Caco-2 (cell line): ENCODE measurements at places on chromosomes 3 and 15.

DNA sequence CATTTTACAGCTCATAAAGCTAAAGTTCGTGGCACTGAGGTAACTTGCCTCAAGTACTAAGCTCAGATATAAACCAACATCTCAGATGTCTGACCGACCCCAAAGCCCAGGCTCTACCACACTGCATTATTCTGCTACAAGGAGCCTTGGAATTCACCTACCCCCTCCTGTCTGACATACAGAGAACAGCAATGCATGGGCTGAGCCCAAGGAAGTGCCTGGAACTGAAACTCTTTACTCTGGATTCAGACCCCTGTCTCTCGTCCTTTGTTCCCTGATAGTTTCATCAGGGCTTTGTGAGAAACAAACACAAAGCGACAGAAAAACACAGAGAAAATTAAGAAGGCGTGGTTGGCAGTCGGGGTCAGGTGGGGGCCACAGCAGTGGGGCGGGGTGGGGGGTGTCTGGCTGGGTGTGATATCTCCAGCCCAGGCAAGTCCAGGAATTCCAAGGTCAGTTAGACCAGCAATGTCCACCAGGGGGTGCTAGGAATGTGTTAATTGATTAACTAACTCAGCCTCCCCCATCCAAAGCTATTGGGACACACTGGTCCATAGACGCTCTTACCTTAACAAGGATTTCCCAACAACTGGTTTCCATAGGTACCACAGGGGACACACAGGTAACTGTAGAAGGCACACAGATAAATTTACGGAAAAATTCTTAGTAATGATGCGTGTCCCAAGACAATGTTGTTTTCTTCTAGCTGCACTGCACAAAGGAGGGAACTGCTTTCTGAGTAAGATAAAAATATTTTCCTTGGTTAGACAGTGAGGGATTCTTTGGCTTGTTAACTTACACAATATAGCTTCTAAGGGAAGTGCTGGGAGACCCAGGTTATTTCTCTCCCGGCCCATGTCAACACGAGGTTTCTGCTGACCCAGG is 18.8 kb upstream of the SSUH2 start:
- H3K27ac ChIP-seq = no peak overlapping the region
- peaks cover 59% of the 10 kb centered on the region for H3K4me1 ChIP-seq
- H3K27me3 ChIP-seq = no peaks in the 10 kb centered on the region
- H3K36me3 ChIP-seq = no peaks in the 10 kb centered on the region

- H3K27ac ChIP-seq = no peak overlapping the region
- peaks cover 69% of the 10 kb centered on the region for H3K4me1 ChIP-seq
- no peaks in the 10 kb centered on the region for H3K27me3 ChIP-seq
- H3K36me3 ChIP-seq = no peaks in the 10 kb centered on the region
Observed at GRCh38 chr3:9404680-9405079, 7.3 kb downstream of the SETD5 start.

GRCh38 chr3:51940648-51941462 is 849 bp downstream of the RRP9 start:
- H3K4me3 ChIP-seq = peak overlapping the region; percentile 49
- peaks cover 13% of the 10 kb centered on the region for H3K4me1 ChIP-seq
- no peaks in the 10 kb centered on the region for H3K27me3 ChIP-seq

DNA sequence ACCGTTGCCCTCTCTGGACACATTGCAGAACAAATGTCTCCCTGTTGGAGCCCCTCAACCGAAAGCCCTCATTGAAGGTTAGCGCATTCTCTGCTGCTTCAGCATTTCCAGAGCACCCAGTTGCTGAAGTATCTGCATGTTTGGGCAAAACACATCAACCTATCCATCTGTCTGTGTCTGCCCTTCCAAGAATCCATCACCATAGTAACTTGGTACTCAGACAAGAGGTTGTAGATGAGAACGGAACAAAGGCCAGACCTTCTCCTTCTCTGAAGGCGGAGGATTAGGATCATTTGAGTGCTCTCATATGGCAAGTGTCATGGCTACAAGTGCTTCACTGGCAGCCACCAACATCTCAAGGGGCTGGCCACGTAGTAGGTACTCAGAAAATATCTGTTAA is 23.1 kb upstream of the RHO start:
- no peak overlapping the region for H3K27ac ChIP-seq
- no peaks in the 10 kb centered on the region; the same call in 1 of the 2 replicates for H3K36me3 ChIP-seq
- no peak for DNase-seq
- H3K27me3 ChIP-seq = no peaks in the 10 kb centered on the region
- peaks cover 11% of the 10 kb centered on the region for H3K4me1 ChIP-seq

- peak; percentile 26 for DNase-seq
- no peak overlapping the region for H3K4me3 ChIP-seq
- H3K27ac ChIP-seq = no peak overlapping the region
- no peaks in the 10 kb centered on the region for H3K36me3 ChIP-seq
- H3K27me3 ChIP-seq = no peaks in the 10 kb centered on the region
Observed at GRCh38 chr3:195709676-195710085, 11.1 kb upstream of the MUC20 start.

DNA sequence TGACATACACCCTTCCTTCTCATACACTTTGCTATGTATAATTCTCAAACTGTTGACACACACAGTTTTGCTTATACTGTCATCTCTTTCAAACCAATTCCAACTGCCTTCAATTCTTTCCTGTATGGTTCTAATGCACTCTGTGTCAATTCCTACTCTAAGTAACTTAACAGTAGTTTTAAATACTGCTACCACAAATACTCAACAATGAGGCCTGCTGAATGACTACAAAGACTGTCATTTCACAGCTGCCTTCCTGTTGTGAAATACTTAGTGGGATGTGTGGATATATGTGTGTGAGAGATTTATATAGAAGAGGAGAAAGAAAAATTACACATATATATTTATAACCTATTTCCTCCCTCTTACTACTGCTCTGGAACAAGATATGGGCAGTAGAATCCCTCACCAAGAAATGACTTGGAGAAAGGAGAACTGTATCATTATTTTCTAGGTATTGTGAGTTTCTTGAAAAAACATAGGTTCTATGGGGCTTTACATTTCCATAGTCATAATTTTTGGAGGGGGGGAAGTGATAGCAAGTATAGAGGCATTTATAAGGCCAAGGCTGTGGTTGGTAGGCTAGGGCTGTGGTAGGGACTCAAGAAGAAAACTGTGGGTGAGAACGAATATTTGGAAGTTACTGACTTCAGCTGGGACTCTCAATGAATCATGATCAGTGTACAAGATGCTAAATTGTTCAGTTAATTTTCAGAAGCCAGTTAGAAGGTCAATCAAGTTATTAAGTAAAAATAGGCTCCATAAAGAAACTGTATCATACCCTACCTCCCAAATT is 88.7 kb downstream of the ANKRD28 start:
- H3K4me1 ChIP-seq = no peaks in the 10 kb centered on the region
- H3K36me3 ChIP-seq = no peaks in the 10 kb centered on the region; the same call in 1 of the 2 replicates
- no peak for DNase-seq
- H3K27me3 ChIP-seq = no peaks in the 10 kb centered on the region

GRCh38 chr15:43911235-43911781 is 84.5 kb downstream of the WDR76 start:
- no peak overlapping the region for H3K27ac ChIP-seq
- H3K4me1 ChIP-seq = peaks cover 9% of the 10 kb centered on the region; the same call in 1 of the 2 replicates
- H3K36me3 ChIP-seq = no peaks in the 10 kb centered on the region

DNA sequence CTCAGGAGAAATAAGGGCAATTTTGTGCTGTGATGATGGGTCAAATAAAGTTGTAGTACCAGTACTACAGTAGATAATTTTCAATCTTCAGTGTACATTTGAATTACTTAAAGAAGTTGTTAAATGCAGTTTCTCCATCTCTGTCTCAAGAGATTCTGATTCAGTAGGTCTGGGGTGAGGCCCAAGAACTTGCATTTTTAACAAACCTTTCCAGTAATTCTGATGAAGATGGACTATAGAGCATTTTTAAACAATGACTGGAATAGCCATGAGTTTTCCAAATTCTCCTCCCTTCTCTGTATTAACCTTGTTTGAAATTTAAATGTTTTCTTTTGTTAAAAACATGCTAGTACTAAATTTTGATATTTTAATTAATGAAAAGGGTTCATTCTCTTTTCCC is 127.0 kb upstream of the CD96 start:
- no peak for DNase-seq
- no peak overlapping the region for H3K27ac ChIP-seq
- H3K27me3 ChIP-seq = no peaks in the 10 kb centered on the region
- H3K4me3 ChIP-seq = no peak overlapping the region
- H3K4me1 ChIP-seq = no peaks in the 10 kb centered on the region

DNA sequence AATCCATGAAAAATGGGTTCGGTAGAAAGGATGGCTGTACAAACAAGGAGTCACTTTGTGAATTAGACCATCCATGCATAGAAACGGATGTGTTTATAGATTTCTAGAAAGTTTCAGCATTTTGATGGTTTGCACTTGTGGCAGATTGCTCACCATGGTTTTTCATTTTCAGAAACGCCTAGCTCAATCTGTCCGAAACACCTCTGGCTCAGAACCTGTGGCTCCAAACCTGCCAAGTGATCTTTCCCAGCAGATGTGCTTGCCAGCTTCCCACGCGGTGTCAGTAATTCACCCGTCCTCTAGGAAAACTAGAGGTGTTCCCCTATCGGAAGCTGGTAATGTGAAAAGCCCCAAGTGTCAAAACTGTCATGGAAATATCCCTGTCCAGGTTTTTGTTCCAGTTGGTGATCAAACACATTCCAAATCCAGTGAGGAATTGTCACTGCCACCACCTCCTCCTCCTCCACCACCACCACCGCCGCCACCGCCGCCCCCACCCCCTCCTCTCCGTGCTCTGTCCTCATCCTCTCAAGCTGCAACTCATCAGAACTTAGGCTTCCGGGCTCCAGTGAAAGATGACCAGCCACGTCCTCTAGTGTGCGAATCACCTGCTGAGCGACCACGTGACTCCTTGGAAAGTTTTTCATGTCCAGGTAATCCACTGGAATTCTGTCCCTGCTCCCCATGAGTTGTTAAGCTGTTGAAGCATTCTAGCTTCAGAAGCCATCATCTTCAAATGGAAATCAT is 21.2 kb downstream of the WHAMM start:
- DNase-seq = no peak
- H3K4me1 ChIP-seq = no peaks in the 10 kb centered on the region
- H3K27ac ChIP-seq = no peak overlapping the region
- no peak overlapping the region for H3K4me3 ChIP-seq
- no peaks in the 10 kb centered on the region for H3K36me3 ChIP-seq

- no peaks in the 10 kb centered on the region for H3K27me3 ChIP-seq
- H3K27ac ChIP-seq = no peak overlapping the region
- DNase-seq = no peak
- no peaks in the 10 kb centered on the region for H3K36me3 ChIP-seq
- no peaks in the 10 kb centered on the region for H3K4me1 ChIP-seq
- H3K4me3 ChIP-seq = no peak overlapping the region
Observed at GRCh38 chr15:94875550-94875949, 644.2 kb downstream of the MCTP2 start.

GRCh38 chr3:69876073-69876472 is 123.5 kb upstream of the SAMMSON start:
- H3K4me1 ChIP-seq = no peaks in the 10 kb centered on the region
- no peak overlapping the region for H3K27ac ChIP-seq
- no peaks in the 10 kb centered on the region for H3K36me3 ChIP-seq
- no peak overlapping the region for H3K4me3 ChIP-seq

DNA sequence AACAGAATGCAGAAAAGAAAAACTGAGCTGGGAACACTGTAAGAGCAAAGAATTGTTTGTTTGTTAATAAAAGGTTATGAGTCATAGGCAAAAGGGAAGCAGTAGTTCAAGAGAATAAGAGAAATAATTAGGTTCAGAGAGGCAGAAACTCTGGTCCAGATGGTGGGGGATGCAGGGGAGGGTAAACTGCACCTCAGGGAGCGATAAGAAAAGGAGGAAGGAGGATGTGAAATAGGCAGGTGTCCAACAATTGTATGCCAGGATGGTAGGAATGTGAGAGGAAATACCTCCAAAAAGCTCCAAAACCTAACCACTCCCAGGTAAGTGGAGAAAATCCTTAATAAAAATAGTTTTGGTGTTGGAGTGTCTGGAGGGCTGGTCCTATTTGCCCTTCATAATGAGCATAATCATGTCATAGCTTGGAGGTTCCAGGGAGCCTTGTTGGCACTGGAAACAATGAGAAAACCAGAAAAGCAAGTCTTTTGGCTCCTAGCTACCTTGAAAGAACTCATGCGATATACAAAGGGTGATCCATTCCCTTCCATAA is 405.4 kb upstream of the TBL1XR1 start:
- no peak for DNase-seq
- no peaks in the 10 kb centered on the region for H3K36me3 ChIP-seq
- peaks cover 39% of the 10 kb centered on the region for H3K4me1 ChIP-seq
- no peaks in the 10 kb centered on the region for H3K27me3 ChIP-seq

GRCh38 chr3:61357902-61358301 is 106.7 kb upstream of the FHIT start:
- H3K4me3 ChIP-seq = no peak overlapping the region
- DNase-seq = no peak
- H3K4me1 ChIP-seq = no peaks in the 10 kb centered on the region
- H3K27ac ChIP-seq = no peak overlapping the region
- no peaks in the 10 kb centered on the region for H3K27me3 ChIP-seq
- no peaks in the 10 kb centered on the region for H3K36me3 ChIP-seq

DNA sequence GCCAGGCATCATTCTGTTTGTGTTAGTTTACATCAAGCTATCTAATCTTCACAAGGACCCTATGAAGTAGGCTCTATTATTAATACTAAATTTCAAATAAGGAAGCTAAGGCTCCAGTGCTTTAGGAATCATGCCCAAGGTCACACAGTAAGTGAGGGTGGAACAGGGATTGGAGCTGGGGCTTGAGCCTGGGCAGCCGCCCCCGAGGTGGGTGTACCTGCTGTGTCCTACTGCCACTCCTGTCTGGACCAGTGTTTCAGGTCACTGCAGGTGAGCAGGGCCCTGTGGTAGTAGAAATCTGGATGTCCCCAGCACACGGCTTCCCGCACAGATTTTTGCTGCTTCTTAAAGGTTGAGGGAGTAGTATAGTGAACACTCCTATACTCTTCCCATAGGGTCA is 6.5 kb downstream of the KLF13 start:
- DNase-seq = no peak
- peaks cover 8% of the 10 kb centered on the region; the same call in 1 of the 2 replicates for H3K4me1 ChIP-seq
- no peaks in the 10 kb centered on the region for H3K27me3 ChIP-seq
- no peak overlapping the region for H3K27ac ChIP-seq

DNA sequence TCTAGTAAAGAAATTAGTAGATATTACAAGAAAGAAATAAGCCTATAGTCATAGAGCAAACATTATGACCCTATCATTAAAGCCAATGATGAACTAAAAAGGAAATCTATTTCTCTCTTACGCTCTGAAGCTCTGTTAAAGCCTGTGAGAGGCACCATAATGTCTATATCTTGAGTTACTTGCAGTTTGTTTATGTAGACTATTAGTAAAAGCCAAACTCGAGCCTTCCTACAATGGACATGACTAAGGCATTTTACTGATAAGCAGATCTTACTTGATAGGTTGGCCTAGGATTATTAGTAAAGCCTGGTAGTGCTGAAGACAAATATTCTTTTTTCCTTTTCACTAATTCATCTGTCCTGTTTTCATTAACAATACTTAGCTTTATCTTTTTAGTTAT is 32.7 kb downstream of the LRRC3B start:
- H3K36me3 ChIP-seq = no peaks in the 10 kb centered on the region
- no peak overlapping the region for H3K27ac ChIP-seq
- no peak for DNase-seq

GRCh38 chr15:51874751-51875644 is 45.5 kb downstream of the TMOD3 start:
- no peak overlapping the region for H3K4me3 ChIP-seq
- peak overlapping the region; percentile 59 for H3K27ac ChIP-seq
- no peaks in the 10 kb centered on the region; the same call in 1 of the 2 replicates for H3K36me3 ChIP-seq
- H3K27me3 ChIP-seq = no peaks in the 10 kb centered on the region
- DNase-seq = peak; percentile 51

GRCh38 chr3:170497207-170498095 is 78.8 kb downstream of the CLDN11 start:
- H3K27me3 ChIP-seq = no peaks in the 10 kb centered on the region
- H3K4me1 ChIP-seq = no peaks in the 10 kb centered on the region
- no peak for DNase-seq
- H3K4me3 ChIP-seq = no peak overlapping the region
- no peaks in the 10 kb centered on the region for H3K36me3 ChIP-seq
